ENCODE measurements at places on chromosomes 1 and 21. TPM values are rescaled to one million over a fixed set of nuclear protein-coding genes. Genes with fewer than 3 reads are reported as not detected.
A peak's percentile ranks its signal among the peaks of the same experiment; 100 is the strongest.

- no peak for DNase-seq
Observed at GRCh38 chr1:69320757-69321211, 246.9 kb upstream of the LRRC7 start.

The AGBL4 gene
- 0.79 TPM for total RNA-seq

GRCh38 chr1:164735315-164736052, 176.5 kb downstream of the PBX1 start:
- DNase-seq = no peak

- DNase-seq = no peak
Observed at GRCh38 chr1:65613884-65614283, 178.8 kb upstream of the PDE4B start.

GRCh38 chr1:25011275-25011674, 81.2 kb upstream of the RUNX3 start:
- no peak for DNase-seq

GRCh38 chr1:214503553-214503952, 47.8 kb downstream of the PTPN14 start:
- DNase-seq = no peak

GRCh38 chr1:73948055-73948454, 249.9 kb downstream of the LRRIQ3 start:
- DNase-seq = no peak

- DNase-seq = no peak
Observed at GRCh38 chr1:180343921-180344769, 114.1 kb downstream of the LHX4 start.

DNA sequence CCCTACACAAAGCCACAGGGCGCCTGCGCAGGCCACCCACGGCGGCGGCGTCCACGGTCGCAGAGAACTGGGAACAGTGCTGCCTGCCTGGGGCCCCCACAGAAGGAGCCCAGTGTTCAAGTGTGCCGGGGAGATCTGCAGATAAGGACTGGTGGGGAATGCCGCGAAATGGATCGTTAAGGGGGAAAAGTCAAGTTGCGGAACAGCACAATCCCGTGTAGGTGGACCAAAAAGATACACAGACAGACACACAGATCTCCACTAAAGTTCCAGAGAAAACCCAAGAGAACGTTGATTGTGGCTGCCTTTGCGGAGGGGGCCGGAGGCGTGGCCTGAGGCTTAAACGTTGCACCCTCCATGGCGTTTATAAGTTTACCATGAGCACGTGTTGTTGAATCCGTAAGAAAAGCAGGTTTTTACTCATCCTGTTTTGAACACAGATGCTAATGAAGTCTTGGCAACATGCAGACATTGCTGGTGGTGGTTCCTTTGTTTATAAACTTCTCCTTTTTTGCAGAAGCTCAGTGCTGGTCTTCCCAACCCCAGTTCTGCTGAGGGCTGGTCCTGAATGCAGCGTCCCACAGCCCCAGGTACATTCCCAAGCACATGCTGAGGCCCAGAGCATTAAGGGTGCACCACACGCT, 4.1 kb downstream of the SPATC1L start:
- DNase-seq = no peak

DNA sequence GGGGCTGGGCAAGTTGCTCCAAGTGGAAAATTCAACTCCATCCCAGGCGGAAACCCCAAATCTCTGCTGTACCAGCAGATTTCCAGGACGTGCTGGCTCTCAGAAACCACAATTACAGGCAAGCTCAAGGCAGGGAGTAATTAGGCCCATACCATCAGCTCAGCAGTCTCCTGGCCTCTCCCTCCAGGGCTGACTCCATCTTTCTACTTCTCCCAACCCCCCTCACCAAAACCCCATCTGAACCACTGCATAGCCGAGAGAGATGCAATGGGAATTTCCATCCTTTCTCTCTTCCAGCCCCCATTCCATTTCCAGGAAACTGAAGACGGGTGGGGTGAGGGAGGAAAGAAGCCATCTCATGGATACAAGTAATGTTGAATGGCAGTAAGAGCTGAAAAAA, 41.2 kb downstream of the ARHGEF11 start:
- DNase-seq = no peak

GRCh38 chr1:229116114-229116513, 154.8 kb upstream of the RAB4A start:
- no peak for DNase-seq

DNA sequence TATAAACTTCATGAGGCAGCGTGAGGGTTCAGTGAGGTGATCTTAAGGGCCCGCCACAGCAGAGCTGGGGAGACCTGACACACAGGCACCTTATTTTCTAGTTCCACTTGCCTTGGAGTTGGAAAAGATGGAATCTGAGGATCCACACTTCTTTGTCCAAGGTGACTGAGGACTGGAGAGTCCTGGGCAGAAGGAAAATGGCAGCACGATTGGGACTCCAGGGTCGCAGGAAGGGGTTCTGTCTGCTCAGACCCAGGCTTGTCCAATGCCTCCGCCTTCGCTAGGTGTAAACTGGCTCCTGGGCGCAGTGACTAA, 1.3 kb downstream of the GALE start:
- no peak for DNase-seq

DNA sequence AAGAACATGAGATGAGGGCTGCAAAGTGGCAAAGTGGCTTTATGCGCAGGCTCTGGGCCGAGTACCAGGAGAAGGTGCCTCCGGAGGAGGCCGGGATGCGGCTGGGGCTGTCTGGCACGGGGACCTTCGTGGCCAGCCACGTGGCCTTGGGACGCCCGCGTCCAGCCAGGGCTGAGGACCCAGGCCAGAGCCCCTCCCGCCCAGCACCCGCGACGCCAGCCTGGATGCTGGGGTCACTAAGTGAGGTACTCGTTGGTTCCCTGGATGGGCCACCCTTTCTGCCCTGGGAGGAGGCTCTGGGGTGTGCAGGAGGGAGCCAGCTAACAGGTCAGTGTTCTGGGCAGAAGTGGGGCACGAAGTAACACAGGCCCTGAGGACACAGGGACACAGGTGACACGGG, 12.6 kb downstream of the SCNN1D start:
- no peak for DNase-seq

The FAM177B gene
- total RNA-seq = 0.34 TPM

The FAM72B gene
- 2.8 TPM for total RNA-seq

The FCGR1A gene
- total RNA-seq = not detected

DNA sequence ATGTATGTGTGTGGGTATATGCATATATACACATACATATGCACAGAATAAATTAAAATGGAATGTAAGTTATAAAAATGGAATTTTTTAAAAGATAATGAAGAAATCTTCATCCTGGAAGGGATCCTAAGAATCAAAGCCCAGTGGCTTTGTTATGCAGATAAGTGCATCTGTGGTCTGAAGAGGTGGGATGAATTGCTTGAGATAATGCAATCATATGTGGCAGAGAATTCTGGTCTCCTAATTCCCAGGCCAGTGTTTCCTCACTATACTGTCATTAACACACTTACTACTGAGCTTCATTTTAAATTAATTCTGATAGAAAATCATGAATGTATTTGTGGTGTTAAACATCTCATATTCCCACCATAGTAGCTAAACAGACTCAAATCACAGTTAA, 86.7 kb upstream of the PRMT6 start:
- DNase-seq = no peak

DNA sequence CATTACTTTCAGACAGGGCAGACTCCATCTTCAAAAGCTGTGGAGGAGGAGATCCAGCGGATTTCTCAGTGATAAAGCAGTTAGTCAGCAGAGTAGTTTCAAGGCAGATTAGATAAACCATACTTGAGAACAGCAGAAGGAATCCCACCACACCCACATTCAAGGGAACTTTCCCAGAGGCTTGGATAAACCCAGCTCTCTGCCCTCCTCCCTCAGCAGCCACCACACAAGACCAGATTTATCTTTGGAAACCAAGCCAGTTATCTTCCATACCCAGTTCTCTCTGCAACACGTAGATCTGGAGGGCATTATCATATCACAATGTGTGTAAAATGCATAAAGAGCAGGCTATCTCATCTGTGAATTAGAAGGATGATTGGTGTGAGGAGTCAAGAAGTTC, 40.2 kb downstream of the GFI1 start:
- no peak for DNase-seq

- no peak for DNase-seq
Observed at GRCh38 chr1:227869851-227870305, 54.4 kb downstream of the PRSS38 start.

The GBP7 gene
- total RNA-seq = not detected

The FNDC5 gene
- total RNA-seq = 49.9 TPM

The CRNN gene
- total RNA-seq = not detected

- DNase-seq = no peak
Observed at GRCh38 chr1:182927693-182928433, 25.1 kb downstream of the SHCBP1L start.

DNA sequence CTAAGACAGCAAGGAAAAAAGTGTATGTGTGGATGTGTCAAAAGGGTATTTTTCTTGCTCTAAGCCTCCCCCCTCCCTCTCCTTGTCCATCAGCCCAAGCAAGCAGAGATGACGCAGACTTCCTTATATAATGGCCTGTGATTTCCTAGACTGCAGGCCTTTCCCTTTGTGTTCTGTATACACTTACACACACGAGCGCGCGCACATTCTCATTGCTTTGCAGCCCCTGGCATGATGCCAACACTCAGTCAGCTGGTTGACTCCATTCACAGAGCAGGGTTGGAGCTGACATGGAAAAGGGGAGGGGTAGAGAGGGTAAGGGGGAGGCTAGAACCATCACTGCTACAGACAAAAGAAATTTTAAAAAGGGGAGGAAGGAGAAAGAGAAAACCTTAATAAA, 41.8 kb downstream of the GATAD2B start:
- peak; percentile 89 for DNase-seq

GRCh38 chr1:155540000-155540874, 22.4 kb downstream of the ASH1L start:
- DNase-seq = no peak

The CNTN2 gene
- total RNA-seq = 6.3 TPM

The KAZN gene
- 21.9 TPM for total RNA-seq

The SH2D2A gene
- 2.2 TPM for total RNA-seq

- DNase-seq = no peak
Observed at GRCh38 chr1:203351037-203351625, at the start of gene FMOD. FMOD (minus strand) TSS chr1:203351122; CDS start chr1:203348270, 2,852 bp downstream.

- DNase-seq = no peak
Observed at GRCh38 chr1:66628926-66629325, 95.0 kb downstream of the SGIP1 start.

DNA sequence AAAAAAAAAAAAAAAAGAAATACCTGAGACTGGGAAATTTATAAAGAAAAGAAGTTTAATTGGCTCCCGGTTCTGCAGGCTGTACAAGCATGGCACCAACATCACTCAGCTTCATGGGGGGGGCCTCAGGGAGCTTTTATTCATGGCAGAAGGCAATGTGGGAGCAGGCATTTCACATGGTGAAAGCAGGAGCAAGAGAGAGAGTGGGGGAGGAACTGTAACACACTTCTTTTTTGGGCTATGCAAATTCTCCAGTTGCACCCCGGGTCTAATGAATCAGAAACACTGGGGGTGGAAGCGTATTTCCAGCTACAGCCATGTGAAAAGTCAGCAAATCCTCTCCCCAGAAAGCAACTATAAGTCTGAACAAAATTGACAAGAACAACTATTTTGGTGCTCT, 11.8 kb upstream of the SOD1 start:
- no peak for DNase-seq

DNA sequence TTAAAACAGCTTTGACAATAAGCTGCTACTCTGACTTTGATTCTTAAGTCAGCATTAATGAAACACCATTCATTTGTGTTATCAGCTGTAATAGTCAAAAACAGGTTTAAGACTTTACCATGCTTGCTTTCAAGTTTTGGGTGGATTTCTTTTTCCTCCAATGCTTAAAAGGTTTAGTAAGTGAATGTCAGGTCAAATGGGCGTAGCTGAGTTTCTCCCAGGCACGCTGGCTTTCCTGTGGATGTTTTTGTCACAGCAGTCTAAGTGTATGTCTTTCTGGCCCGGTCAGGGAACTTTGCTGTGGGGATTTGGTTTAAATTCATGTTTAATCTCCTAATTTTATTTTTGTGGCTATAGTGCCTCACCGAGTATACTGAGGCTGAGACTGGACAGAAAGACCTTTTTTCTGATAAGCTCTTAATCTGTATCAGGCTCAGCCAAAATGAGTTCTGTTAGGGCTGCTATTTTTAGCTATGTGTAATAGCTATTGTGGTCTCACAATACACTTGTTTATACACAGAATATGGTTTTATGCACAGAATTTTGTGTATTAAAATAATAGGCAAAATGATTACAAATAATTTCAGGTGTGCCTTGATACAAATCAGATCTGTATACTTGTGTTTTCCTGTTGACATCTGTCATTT, 292.8 kb downstream of the DISC1 start:
- DNase-seq = no peak

The NBPF4 gene
- total RNA-seq = not detected

DNA sequence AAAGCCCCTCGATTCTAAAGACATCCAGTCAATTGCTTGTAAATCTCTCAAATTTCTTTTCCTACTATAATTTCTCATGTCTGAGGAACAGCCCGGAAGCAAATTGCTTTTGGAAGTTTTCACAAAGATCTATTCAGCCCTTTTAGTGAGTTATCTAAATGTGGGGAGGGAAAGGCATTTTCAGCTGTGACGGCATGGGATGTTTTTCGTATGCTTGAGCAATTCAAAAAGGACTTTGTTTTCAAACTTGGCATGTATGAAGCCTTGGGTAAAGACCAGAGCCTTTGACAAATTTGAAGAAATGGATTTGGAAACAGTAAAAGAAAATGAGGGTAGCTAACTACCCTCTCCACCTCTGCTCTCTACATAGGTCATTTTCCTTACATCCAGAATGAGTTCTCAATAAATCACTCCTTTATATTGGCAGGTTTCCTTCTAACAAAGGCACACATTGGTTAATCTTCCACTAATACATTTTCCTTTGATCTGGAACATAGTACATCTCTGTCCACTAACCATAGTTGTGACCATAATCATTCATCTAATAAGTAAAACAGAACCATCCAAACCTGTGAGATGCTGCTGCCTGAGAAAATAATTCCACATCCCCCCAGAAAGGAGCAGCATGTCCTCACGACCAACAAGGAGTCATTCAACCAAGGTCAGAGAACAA, 66.1 kb upstream of the ADAM30 start:
- no peak for DNase-seq

The HCN3 gene
- total RNA-seq = 9.5 TPM

The VWA5B1 gene
- total RNA-seq = 1.9 TPM

The TLR5 gene
- total RNA-seq = 4.2 TPM

The DNASE2B gene
- total RNA-seq = not detected

DNA sequence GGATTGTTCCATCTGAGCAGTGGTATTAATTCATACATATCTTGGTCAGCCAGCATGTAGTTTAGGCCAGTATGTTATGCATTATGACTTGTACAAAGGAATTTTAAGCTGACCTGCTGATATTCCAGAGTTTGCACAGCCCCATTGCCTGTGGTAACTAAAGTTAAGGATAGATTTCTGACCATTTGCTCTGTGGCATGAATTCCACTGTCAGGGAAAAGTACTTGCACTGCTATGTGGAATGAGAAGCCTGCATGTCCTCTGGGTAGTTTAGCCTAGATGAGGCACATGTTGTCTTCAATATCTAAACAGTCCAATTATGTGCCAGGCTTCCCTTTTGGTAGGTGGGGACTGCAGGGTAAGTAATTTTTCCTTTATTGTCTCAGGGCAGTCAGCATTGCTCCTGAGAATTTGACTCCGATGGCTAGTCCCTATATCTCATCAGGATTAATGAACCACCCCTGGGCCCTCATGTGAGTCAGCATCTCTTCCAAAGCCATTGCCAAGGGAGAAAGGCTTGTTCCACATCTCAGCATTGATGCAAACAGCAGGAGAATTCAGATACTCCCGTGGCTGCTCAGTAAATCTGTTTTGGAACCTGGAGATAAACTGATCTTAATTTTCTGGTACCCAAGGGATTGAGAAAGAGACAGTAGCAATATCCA, 30.2 kb downstream of the NEK7 start:
- DNase-seq = no peak

GRCh38 chr1:214939180-214939579, 143.4 kb upstream of the KCNK2 start:
- no peak for DNase-seq

- peak; percentile 36 for DNase-seq
Observed at GRCh38 chr1:183248989-183249691, 63.1 kb downstream of the LAMC2 start.
